IPS DF 19.7 (cell line): ENCODE measurements at places on chromosomes 12 and 14.

DNA sequence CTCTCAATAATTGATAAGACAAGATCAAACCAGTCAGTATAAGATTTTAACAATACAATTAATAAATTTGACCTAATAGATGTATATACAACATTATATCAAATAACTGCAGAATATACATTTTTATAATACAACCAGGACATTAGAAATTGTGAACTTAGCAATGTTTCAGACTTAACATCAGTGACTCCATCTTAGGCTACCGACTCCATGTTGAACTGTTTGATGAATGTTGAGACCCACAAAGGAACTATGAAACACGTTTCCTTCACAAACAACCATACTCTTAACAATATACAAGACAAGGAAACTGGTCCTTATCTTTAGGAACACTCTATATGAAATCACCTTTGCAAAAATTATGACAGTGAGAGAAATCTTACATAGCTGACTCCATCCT is 13.9 kb upstream of the LALBA start:
- no peak for DNase-seq

GRCh38 chr14:51188566-51189185 is 51.4 kb upstream of the TMX1 start:
- no peak for DNase-seq

- DNase-seq, result no peak
These were observed 118.9 kb downstream of the PIWIL1 start for GRCh38 chr12:130456375-130457199.

DNA sequence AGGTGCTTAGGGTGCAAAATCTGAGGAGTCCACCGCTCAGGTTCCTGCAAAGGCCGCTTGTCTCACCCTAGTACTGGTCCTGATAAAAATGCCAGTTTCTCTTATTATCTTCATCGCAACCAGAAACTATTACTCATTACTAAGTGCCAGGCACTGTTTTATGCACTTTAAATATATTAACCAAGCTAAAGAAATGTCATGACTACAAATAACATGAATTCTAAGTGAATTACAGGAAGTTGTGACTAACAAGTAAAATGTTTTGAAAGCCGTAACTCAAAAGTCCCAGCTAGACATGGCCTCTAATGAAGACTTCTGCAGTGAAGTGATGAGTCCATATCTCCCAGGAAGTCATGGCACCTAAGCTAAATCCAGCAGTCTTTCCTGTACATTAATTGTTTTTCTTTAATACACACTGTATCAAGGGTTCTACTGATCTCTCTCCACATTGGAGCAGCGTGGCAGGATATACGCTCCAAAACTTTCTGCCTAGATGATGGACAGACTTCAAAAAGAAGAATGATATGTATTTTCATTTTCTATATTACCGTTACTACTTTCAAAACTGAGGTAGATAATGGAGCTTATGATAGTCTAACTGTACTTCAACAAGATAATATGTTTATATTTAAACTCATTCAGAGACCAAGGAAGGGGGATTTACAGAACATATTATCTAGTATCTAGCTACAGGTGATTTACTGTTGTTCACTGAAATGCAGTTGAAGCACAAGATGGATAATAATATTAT is 117.3 kb upstream of the ARID2 start:
- no peak for DNase-seq

DNA sequence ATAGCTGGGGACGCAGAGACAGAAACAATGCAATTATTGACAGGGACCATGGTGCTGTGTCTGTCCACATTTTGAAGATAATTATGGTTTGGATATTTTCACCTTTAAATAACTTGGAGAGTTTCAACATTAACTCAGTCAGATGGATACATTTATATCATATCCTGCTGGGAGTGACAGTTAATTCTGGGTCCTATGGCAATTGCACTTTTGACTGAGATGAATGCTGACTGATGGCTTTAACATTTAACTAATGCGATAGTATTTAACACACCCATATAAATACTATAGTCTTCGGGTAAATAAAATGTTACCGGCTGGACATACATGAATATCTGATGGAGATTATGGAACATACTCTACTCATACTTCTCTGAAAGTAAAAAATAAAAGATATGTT is 118.3 kb downstream of the LRRK2 start:
- no peak for DNase-seq
